Ovary (tissue), 10 donors: ENCODE measurements at places on chromosomes 2 and 18.

- DNase-seq: no peak
These were observed 470.9 kb upstream of the ACVR2A start for GRCh38 chr2:147373800-147374422.

DNA sequence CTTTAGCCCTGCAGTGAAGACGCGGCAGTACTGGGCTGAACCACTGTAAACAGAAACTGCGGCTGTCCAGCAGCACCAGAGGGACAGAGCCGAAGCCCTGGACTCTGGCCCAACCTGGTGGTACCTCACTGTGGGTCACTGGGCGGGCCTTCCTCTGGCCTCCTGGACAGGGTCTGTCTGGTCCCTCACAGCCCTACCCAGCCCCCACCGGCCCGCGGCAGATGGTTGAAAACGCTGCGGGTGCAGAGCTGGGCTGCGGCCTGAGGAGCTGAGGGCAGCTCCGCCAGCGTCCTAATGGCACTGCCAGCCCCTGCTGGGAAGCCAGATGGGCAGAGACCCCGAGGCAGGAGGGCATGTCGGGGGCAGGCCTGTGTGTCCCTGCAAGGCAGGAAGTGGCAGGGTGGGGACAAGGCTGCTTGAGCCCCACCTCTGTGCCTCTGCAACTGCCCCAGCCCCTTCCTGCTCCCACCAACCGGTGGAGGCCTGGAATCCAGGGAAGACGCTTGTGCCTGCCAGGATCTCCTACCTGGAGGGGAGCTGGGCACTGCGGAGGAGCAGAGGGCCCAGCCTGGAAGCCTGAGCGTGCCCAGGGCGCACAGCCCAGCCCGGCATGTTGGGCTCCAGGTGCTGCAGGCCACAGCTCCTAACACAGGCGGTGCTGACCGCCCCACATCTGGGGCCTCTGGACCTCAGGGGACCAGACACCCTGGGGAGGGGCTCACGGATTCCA is 36.3 kb downstream of the HS6ST1 start:
- DNase-seq: no peak

- no peak for DNase-seq
These were observed 15.9 kb upstream of the FIGN start for GRCh38 chr2:163751696-163752095.

DNA sequence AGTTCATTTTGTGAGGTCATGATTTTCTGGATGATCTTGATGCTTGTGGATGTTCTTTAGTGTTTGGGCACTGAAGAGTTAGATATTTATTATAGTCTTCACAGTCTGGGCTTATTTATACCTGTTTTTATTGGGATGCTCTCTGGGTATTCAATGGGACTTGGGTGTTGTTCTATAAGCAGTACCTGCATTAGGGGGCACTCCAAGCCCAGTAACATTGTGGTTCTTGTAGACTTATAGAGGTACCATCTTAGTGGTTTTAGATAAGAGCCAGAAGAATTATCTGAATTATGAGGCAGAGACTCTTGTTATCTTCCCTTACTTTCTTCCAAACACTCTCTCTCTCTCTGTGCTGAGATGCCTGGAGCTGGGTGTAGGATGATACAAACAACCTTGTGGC is 470.0 kb downstream of the PIK3C3 start:
- DNase-seq: no peak

- DNase-seq: no peak
These were observed 84.7 kb downstream of the ZNF407 start for GRCh38 chr18:74682141-74682990.

DNA sequence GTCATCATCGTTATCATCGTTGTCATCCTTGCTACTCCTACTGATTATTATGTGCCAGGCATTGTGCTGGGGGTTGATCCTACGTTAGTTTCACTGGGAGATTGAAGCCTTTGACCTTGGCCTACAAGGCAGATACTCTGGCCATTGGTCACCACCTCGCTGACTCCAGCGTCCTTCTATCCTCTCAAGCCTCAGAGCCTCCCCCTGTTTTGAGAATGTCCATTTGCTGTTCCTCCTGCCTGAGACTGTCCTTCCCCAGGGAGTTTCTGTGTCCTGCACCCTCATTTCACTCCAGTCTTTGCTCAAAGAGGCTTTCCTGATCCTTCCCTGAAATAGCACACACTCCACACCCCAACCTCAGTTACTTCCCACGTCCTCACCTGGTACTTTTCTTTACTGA is 57.8 kb downstream of the ACAA2 start:
- DNase-seq: no peak

GRCh38 chr2:74525717-74526648 is at the start of gene DQX1:
Gene DQX1 (minus strand): TSS chr2:74526231. CDS start chr2:74525729, 502 bp downstream.
- DNase-seq: no peak

DNA sequence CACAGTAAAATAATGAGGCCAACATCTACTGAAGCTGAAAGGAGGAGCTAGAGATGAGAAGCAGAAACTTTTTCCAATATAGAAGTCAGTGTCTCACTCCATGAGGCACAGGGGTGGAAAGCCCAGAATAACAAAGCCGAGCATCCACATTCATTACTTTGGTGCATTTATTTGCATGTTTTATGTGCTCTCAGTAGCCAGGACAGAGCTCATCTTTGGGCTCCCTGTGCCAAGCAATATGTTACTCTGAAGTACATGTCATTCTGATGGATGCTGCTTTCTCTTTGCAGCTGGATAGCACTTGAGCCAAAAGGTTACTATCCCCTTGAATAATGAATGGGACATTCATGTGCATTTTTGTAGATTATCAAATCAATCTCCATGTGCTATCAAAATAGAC is 338.6 kb upstream of the SOX11 start:
- DNase-seq: no peak

- no peak for DNase-seq
These were observed 19.5 kb upstream of the ERCC3 start for GRCh38 chr2:127313406-127313805.

- no peak for DNase-seq
These were observed 11.5 kb downstream of the ANKRD29 start for GRCh38 chr18:23650968-23651927.

GRCh38 chr2:215611609-215612386 is 175.9 kb upstream of the FN1 start:
- no peak for DNase-seq

GRCh38 chr2:30653847-30654246 is 153.4 kb downstream of the CAPN13 start:
- DNase-seq: no peak

DNA sequence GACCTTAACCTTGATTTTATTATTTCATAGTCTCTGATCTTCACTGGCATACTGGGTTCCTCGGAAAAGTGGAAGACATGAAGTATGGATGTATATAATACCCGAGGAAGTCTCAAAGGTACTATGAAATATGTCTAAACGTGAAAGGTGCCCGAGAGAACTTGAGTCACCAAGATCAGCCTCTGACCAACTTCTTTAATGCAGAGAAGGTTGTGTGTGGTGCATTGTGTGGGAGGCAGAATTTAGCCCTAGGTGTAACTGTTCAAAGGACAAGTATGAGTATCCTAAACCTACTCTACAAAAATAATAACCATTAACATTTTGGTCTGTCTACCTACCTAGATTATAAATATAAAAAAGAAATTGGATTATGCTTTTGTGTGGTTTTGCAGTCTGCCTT is 36.1 kb downstream of the OSBPL6 start:
- no peak for DNase-seq

DNA sequence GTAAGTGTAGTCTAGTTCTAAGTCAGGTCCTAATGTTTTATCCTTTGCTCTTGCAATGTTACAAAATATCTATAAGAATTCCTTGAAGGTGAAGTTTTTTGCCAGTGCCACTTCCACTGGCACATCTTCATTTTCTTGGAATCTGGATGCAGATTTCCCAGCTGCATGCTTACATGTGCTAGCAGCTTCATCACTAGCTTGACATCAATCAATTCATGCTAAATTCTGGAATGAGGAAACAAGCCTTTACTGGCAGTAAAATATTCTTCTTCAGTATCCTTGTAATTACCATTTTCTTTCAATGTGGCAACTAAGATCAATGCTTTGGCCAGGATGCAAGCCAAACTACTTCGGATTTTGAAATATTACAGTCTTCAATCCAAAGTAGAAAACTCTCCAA is 200.6 kb upstream of the SIX2 start:
- DNase-seq: no peak

- DNase-seq: no peak
These were observed 87.1 kb downstream of the TNS1 start for GRCh38 chr2:217915706-217916105.

- DNase-seq: no peak
These were observed 21.8 kb downstream of the WNT10A start for GRCh38 chr2:218902427-218902826.

- DNase-seq: no peak
These were observed 940.8 kb downstream of the MBD2 start for GRCh38 chr18:53283708-53284107.

GRCh38 chr18:14974576-14974975 is 226.6 kb downstream of the ANKRD30B start:
- no peak for DNase-seq

DNA sequence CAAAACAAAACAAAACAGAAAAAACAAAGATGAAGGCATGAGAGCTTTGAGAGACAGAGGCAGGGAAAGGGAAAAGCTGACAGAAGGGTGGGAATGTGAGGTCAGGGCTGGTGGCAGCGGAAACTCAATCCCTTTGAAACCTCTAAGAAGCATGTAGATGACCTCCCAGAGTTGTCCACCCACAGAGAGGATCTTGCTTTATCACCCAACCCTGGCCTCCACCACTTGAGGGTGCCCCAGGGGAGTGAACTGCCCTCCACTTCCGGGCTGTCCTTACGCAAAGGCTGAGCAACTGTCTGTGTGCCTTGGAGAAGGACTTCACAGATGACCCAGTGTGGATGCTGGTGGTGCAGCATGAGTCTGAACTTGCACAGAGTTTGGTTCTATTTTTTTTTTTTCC is 26.7 kb downstream of the PDCL3 start:
- DNase-seq: no peak

GRCh38 chr2:181143790-181144300 is 163.4 kb downstream of the UBE2E3 start:
- no peak for DNase-seq

DNA sequence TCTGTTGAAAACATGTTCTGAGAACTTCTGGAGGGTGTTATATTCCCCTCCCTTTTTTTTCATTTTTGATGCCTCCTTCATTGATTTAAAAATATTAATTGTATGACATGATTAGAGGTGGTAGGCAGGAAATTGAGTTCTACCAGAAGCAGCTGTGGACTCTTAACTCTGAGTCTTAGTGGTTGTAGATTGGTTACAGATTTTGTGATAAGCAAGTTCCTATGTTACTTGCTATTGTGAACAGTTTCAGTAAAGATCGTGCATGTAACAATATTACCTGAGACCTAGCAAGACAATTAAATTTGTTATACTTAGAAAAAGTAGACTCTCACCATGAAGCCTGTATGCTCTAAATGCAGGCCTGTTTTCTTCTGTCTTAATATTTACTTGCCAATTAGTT is 88.1 kb downstream of the PRPF40A start:
- no peak for DNase-seq

DNA sequence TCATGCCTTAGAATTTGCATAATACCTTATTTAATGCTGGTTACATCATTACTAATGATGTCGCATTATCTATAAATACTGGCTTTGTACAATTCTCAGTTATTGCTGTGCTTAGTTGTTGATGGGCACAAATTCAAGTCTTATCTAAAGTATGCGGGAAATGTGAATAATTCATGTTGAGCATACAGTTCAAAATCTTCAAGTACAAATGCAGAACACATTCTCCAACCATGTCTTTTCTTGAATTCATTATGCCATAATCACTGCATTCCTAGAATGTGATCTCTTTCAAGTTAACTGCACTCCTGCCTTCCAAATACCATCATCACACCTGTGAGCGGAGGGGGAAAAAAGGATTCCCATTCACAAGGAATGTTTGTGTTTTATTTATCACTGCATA is 337.0 kb downstream of the MBD2 start:
- no peak for DNase-seq

DNA sequence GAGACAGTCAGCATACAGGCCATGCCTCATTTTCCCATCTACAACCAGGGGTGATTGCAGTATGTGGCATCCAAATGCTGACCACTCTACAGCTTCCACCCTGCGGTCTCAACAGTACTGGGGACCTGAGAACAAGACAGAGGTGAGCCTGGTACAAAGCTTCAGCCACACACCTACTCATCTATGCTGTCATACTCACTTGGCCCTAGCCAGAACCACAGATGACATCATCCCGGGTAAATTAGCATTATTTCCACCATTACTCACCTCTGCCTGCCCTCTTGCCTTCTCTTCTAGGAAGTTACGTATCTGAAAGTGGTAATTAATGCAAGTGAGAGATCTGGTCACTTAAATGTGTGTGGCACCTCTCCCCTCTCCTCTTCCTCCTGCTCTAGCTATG is 208.2 kb upstream of the ARL4C start:
- DNase-seq: no peak

GRCh38 chr2:218022851-218023530 is 20.2 kb upstream of the TNS1 start:
- peak; percentile 22 for DNase-seq

- no peak for DNase-seq
These were observed 466.3 kb upstream of the RAB12 start for GRCh38 chr18:8142932-8143331.

DNA sequence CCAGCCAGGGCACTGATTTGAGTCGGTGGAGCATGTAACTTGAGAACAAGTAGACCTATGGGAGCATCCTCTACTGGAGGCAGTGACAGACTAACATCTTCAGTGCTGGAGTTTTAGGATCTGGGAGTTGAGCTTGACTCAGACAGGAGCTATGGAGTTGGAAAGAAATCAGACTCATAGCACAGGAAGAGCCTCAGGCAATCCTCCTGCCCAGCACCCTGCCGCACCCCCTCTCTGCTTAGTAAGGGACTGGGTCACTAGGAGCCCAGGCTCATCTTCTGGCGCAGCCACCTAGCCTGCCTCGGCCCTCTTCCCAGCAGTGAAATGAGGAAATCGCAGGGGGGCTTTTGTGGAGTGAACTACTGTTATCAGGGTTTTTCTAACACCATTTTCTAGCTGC is 3.6 kb downstream of the ARID5A start:
- DNase-seq: no peak

DNA sequence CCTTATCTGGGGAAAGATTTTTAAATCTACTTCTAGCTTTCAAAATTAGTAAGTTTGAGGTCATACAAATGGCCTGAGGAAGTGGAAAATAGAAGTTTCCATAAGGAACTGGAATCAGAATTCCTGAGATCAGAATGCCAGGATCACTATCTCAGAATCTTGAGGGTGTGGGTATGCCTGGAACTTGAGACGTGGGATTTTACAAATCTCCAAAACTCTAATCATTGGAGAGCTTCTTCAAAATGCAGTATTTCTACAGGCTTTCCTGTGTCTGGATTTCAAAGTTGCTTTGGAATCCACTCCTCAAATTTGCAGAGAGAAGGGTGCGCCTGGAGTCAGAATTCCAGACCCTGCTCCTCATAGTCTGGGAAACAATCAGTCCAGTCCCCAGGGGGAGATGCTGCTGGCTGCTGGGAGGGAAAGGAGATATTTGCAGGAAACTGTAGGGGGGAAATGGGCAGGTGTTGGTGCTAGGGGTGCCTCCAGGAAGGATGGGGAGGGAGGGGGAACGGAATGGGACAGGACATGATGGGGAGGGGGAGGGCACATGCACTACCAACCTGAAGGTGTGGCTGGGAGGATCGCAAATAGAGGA is 31.0 kb upstream of the CATIP start:
- DNase-seq: no peak

- DNase-seq: no peak
These were observed 239.8 kb downstream of the EN1 start for GRCh38 chr2:118607641-118608040.

GRCh38 chr2:229064749-229065148 is 206.3 kb downstream of the PID1 start:
- no peak for DNase-seq
